ENCODE measurements at places on chromosomes 7 and 10. TPM values are rescaled to one million over a fixed set of nuclear protein-coding genes. Genes with fewer than 3 reads are reported as not detected.

DNA sequence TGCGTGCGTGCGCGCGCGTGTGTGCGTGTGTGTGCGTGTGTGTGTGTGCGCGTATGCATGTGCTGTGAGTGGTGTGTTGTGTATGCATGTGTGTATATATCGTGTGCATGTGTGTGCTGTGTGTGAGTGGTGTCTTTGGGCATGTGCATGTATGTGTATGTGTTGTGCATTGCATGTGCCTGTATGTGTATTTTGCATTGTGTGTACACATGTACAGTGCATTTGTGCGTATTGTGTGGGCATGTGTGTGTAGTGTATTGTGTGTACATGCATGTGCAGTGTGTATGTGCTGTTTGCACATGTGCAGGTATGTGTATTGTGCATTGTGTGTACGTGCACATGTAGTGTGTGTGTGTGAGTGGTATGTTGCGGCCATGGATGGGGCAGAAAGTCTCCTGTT lies 6.0 kb upstream of the DPYSL4 start:
- no peak for DNase-seq
- no peaks in the 10 kb centered on the region for H3K36me3 ChIP-seq
- H3K27me3 ChIP-seq: peaks cover 10% of the 10 kb centered on the region
- H3K4me1 ChIP-seq: peaks cover 9% of the 10 kb centered on the region

GRCh38 chr10:30349967-30350735 lies 1.1 kb upstream of the MTPAP start:
- H3K4me1 ChIP-seq: peaks cover 27% of the 10 kb centered on the region
- DNase-seq: peak; percentile 48

DNA sequence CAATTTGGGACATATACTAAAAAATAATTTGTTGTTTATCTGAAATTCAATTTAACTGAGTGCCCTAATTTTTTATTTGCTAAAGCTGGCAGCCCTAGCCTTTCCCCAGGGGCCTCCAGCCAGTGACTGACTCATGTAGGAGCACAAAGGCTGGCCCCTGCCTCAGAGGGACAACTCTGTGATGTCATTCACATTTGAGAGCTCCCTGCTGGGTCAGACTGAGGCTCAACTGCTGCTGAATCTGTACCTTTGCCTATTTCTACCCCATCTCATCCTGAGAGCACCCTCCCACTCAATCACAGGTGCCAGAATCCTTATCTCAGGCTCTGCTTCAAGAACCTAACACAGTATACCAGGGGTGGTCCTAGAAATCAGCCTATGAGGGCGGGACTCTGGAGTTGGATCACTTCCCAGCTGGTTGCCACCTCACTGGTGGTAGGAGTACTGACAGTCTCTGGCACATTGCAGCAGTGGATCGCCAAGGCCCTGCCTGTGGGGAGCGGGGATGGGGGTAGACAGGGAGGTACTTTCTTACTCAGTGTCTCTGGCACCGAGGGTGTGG lies 11.6 kb downstream of the GCK start:
- DNase-seq: peak; percentile 57
- H3K4me1 ChIP-seq: peaks cover 7% of the 10 kb centered on the region
- no peaks in the 10 kb centered on the region for H3K27me3 ChIP-seq
- no peaks in the 10 kb centered on the region for H3K36me3 ChIP-seq

Gene CYP3A7
- polyA plus RNA-seq: not detected

GRCh38 chr7:142298009-142298408 lies 40.2 kb upstream of the PRSS58 start:
- no peaks in the 10 kb centered on the region for H3K4me1 ChIP-seq
- H3K27ac ChIP-seq: no peak overlapping the region
- H3K27me3 ChIP-seq: peaks cover 2% of the 10 kb centered on the region
- DNase-seq: no peak
- H3K36me3 ChIP-seq: no peaks in the 10 kb centered on the region

- no peak for DNase-seq
- no peak overlapping the region for H3K4me3 ChIP-seq
- no peaks in the 10 kb centered on the region for H3K36me3 ChIP-seq
- no peaks in the 10 kb centered on the region for H3K27me3 ChIP-seq
- no peaks in the 10 kb centered on the region for H3K4me1 ChIP-seq
These were observed 97.2 kb upstream of the PODXL start for GRCh38 chr7:131653418-131654248.
